ENCODE measurements at places on chromosomes 5 and 9.

DNA sequence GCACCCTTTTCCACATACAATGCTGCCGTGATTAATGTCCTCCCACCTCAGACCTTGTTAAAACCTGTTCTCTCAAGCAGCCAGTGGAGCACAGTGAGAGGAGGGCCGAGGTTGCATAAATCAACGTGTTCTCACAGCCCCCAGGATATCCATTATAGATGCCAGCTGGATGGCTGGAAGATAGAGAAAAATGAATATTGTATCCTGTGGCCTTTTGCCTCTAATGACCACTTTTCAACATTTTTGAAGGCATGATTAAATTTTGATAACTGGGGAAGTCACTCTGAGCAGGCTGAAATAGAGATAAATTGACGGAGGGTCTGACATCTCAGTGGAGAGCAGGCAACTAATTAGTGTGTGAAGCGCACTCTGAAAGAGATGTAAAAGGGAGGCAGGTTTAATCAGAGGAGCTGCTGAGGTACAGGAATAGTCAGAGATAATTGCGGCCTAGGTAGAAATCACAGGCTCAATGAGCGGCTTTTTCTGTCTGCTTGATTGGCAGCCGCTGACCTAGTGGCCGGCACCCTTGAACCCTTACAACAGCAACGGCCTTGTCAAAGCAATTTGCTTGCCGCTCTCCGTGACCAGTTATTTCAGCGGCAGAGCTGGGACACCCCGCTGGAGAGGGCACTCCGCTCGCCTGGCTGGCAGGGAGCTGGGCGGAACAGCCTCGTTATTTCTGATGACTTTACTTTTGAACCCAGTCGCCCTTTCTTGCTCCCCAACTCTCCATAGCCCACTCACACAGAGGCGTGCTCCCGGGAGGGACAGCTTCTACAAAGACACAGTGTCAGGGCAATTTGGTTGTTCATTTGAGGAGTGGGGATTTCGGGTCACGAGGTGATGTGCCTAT lies 560.7 kb downstream of the PSAT1 start:
- DNase-seq, result no peak

DNA sequence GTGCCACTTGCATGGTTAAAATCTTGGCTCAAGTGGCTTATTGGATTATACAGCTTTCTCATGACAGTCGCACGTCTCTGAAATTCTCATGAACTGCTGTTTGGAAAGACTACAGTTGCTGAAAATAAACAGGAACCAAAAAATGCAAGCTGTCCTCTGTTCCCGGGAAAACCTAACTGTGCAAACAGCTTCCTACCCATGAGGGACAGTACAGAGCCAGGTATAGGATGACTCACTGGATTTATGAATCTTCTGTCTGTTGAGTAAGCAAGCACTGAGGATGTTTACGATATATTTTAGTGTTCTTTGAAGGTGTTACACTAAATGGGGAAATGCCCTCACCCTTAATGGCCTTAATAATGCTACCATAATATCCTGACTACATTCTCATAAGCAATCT lies 380.3 kb upstream of the TNC start:
- DNase-seq, result no peak

DNA sequence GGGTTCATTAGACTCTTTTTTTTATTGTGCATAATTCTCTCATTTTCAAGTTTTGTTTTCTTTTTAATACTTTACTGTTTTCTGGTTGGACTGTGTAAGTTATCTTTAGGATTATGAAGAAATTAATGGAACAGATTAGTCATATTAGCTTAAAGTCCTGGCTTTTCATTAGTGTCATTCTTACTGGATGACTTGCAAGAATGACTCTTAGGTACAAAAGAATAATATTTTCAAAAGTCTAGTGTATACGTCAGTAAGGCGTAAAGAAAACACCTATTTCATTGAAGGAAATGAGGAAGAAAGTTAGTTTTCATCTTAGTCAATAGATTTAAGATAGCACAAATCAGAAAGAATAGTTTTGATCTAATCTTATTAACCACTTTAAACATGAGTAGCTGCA lies 20.4 kb downstream of the UHRF2 start:
- DNase-seq, result no peak

- no peak for DNase-seq
Observed at GRCh38 chr9:24766081-24766480, 220.4 kb upstream of the IZUMO3 start.

DNA sequence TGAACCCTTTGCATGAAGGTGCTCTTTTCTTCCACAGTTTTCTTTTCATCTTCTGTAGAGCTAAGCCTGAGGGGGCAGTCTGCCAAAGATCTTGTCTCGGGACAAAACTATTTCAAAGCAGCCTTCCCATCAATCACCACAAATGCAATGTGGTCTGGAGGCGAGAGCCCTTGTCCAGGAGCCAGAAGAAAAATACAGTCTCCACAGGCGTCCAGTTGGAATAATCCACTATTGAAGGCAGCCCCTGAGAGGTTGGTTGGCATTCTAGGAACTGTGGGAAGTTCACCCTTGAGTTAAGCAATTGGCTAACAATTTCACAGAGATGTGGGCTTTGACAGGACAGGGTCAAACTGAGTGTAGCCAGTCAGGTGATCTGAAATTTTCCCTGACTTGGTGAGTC lies 72.0 kb downstream of the SEMA6A start:
- DNase-seq, result no peak

DNA sequence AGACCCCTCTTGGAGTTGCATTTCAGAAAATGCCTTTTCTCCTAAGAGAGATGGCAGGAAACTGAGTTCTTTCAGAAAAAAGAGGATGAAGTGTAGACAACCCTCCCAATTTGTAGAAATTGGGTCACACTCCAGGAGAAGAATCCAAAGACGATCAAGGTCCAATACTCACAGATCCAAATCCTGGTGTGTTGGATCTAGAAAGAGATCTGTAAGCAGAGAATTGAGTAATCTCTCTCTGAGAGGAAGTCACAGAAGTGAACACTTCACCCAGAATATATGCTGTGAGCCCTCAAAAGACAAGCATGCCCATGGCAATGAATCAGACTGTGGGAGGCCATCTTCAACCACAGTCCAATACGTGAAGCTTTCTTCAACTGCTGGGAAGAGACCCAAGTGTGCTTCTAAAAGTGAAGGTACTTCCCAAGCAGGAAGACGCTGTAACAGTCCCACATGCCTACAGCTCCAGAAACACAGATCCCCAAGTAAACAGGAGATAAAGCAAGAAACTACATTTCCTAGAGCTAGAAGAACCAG lies 182.7 kb downstream of the SMC2 start:
- DNase-seq, result no peak

DNA sequence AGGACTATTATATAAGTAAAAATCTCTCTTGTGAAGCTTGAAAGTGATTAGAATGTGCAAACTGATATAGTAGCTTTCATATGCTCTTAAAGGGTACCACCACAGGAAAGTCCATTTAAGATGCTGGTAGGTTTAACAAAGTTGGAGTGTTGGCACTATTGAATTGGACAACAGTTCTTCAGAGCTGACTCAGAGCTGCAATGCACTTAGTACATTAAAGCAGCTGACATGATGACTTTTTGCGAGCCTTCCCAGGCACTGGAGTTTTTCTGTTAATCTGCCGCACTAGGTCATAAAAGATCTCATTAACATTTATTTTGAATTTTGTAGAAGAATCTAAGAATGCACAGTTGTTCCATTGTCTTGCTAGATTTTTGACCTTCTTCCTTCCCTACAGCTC lies 243.8 kb downstream of the ADAMTSL1 start:
- no peak for DNase-seq

DNA sequence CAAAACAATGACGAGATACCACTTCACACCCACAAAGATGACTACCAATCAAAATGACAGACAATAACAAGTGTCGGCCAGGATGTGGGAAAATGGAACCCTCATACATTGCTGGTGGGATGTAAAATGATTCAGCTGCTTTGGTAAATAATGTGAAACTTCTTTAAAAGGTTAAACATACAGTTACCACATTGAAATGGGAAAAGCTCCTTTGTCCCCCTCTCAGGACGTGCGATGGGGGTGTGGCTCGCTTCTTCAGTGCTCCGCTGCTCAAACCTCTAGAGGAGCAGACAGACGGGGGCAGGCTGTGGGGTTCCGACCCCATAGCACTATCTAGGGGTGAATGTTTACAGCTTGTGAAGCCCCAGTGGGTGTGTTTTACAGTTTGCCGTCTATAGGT lies 8.0 kb upstream of the PLPP6 start:
- no peak for DNase-seq

DNA sequence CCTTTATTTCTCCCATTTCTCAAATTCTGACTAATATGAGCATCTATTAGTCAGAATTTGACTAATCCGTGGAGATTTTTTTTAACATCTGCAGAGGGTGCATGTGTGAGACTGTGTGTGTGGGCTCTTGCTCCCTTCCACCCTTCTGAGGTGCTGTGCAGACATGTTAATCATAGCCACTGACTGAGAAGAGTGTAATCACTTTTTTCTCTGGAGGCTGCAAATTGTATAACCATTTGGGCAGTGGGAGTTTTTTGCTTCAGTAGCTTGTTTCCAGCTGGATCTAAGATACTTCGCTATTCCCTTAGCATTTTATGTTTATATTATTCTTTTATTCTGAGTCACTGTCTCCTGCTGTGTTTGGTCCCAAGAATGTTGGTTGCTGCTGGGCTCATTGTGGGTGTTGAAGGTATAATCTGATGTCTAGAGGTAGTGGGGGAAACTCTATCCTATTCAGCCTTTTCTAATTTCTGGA lies 66.2 kb downstream of the ARHGEF28 start:
- DNase-seq, result no peak

GRCh38 chr9:130630506-130631330 lies 33.7 kb upstream of the PRDM12 start:
- no peak for DNase-seq

GRCh38 chr5:78300464-78301045 lies 6.1 kb upstream of the AP3B1 start:
- no peak for DNase-seq

- no peak for DNase-seq
Observed at GRCh38 chr5:64788156-64788555, 19.4 kb downstream of the CWC27 start.

GRCh38 chr5:64690104-64690416 lies 243 bp upstream of the SHISAL2B start:
- DNase-seq, result no peak

DNA sequence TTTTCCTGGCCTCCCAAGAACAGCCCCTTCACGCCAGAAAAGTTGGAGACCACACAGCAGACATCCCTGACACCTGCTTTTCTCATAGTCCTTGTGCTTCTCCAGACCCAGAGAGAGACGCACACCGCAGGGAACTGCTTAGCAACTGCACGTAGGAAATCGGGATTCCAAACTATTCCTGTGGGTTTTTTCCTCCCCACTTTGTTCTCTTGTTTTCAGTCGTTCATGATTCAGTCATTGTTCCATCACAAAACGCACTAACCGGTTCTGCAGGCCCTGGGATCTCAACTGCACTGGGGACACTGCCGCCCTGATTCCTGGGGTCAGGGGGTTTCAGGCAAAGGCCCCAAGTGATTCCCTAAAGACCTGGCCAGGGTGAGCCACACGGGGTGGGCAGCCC lies 588.0 kb upstream of the KLF4 start:
- no peak for DNase-seq

DNA sequence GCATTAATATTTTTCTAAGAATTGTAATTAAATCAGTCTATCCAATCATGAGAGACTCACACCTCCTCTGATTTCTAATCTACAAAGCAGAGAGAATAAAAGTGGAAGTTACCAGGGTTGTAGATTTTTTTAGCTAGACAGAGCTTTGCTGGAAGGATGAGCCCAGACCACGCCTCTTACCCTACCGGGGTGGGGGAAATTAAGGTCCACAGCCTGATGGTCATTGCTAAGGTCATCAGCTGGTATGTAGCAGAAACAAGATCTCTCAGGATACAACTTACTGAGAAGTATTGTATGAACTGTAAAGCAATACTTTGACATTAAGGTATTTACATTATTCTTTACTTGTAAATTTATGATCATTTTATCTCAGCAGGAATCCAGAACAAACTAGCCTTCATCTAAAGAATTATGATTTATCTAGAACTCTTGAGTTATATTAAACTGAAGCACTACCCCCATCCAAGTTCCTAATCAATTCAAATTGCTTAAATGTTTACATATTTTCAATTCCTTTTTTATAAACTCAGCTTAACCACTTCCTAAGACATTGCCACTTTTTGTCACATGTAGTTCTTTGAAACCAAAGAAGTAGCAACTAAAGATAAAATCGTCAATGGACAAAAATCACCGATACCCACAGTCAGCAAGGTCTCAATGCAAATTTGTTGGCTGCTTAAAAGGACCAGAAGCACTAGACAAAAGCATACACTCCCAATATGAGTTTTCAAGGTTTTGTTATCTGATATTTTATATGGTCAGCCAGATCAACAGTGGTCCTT lies 225.8 kb upstream of the DAPK1 start:
- no peak for DNase-seq

Measured in effector CD8-positive, alpha-beta T cell (primary cell).